ENCODE measurements at places on chromosomes 4 and X.

DNA sequence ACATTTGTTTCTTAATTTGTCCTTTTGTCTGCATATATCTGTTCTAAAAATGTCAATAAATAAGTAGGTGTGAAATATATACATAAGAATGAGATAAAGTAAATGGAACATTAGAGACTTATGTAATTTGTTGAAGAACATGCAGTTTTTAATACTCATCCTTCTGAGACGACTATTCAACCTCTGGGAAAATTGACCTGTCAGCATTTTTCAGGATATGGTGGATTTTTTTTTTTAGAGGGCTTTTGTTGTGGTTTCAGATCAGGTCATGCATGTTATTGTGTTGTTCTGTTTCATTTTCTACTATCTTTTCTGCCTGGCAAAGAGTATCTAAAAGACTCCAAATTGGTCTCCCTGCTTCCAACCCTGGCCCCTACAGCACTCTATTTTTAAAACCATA lies 97.3 kb downstream of the PCDH7 start:
- DNase-seq, result no peak

GRCh38 chr4:40479378-40479777 lies 144.2 kb downstream of the CHRNA9 start:
- DNase-seq, result no peak

DNA sequence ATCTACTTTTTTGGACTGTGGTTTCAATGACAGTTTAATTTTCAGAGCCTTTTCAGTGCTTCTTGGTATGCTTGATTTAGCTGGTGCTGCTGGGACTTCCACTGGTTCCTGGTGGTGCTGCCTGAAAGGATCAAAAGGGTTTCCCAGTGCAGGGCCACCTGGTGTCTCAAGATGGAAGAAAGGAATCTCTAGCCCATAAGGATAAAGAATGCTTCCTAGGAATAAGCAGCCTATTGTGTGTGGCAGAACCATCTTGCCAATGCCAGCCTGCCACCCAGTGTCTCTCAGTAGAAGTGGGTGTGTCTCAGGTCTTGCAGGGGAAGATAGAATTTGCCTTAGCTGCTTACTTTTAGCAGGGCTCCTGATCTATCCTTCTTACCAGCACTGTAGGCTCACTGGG lies 15.0 kb upstream of the RAI2 start:
- DNase-seq, result no peak

DNA sequence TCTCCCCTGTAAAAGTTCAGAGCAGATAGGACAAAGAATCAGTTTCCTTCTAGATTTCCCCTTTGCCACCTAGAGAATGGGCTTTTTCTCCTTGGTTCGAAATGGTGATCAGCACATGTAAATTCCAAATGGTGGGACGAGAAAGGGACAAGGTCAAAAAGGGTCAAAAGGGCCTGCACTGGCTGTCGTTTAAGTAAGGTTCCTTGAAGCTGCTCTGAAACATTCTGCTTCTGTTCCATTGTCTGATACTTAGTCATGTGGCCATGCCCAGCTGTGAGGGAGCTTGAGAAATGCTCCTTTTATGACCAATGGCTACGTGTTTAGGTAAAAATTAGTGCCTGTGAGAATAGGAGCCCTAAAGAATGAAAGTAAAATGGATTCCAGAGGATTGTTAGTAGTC lies 165.9 kb upstream of the CENPE start:
- DNase-seq, result no peak

DNA sequence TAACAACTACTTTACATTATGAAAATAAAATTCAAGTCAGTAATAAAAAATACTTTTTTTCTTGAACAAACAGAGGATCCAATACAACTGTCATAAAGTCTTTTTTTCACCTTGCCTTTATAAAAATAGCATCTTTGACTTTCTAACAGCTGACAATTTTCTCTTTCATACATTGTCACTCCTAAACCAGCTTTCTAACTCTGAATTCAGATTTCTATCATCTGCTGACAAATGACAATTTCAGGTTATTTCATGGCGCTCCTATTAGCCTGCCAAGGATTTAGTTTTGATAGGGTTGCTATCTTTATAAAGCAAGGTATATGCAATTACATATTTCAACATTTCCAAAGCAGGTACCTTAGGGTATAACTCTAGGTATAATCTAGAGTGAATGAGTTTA lies 14.6 kb downstream of the NAA11 start:
- DNase-seq, result no peak

DNA sequence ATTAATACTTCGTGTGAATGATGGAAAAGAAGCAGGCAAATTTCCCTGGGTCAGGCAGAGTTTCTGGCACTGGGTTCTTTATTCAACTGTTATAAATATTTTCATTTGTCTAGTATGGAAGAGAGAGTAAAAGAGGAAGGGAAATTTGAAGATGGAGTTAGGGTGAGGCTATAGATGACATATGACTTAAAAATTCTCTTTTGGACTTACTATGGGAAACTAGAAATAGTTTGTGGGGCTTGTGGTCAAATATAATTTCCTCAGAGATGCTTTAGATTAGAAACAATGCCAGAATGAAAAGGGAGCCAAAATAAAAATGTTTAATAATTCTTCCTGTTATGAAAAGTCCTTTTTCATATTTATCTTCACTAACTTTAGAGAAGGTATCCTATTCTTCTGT lies 103.2 kb downstream of the GC start:
- DNase-seq, result no peak

GRCh38 chr4:53776141-53776540 lies 184.9 kb upstream of the LNX1 start:
- no peak for DNase-seq

DNA sequence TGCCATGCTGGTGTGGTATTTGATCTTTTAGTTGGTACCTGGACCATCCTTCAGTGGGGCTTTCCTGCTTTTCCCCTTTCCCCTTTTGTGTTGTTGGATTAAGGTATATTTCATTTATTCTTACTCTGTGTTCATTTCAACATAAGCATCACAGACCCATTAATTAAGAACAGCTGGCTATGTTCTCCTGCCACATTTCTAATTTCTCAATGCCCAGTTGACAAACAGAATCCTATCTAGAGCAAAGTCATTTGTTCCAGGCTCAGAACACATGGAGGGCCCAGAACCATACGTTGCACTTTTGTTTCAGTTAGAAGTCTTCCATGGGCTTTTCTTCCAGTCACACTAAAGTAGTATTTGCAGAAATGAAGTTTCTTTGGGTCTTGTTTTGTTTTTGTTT lies 46.1 kb upstream of the EOLA2 start:
- DNase-seq, result no peak

GRCh38 chr4:120861852-120862251 lies 60.7 kb downstream of the PRDM5 start:
- DNase-seq, result no peak

- no peak for DNase-seq
Observed at GRCh38 chr4:66574145-66574978, 904.1 kb upstream of the EPHA5 start.

- DNase-seq, result no peak
Observed at GRCh38 chrX:6149060-6149872, 79.4 kb downstream of the NLGN4X start.

- peak; percentile 69 for DNase-seq
Observed at GRCh38 chrX:19886883-19887531, 393 bp downstream of the SH3KBP1 start.

DNA sequence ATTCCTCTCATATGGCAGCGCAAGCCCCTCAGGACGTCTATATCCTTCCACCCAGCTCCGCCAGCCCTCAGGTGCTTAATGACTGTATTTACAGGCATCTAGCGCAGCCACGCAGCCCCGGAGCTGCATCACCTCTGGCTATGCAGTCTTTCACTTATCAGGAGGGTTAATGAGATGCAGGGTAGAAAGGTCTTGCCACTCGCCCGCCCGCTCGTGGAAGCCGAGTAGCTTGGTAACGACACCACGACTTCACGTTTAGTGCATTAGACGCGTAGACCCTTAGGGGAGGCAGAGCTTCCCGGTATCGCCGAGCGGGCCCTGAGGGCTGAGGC lies 1.5 kb upstream of the SLC16A2 start:
- peak; percentile 61 for DNase-seq

Measured in activated CD8-positive, alpha-beta memory T cell treated with anti-CD3 and anti-CD28 coated beads for 24 hours (primary cell).